ENCODE measurements at places on chromosomes 2 and 18. TPM values are rescaled to one million over a fixed set of nuclear protein-coding genes. Genes with fewer than 3 reads are reported as not detected.

LYG1 gene
- 3.3 TPM for total RNA-seq

SCG2 gene
- total RNA-seq, result 0.31 TPM

ZSWIM2 gene
- 5.0 TPM for total RNA-seq

GBX2 gene
- 0.56 TPM for total RNA-seq

CRYGD gene
- not detected for total RNA-seq

RTKN gene
- 11.1 TPM for total RNA-seq

TMEM247 gene
- total RNA-seq, result 27.2 TPM

RFX8 gene
- 1.8 TPM for total RNA-seq

PTPRN gene
- 3.5 TPM for total RNA-seq

RUFY4 gene
- 0.39 TPM for total RNA-seq

MAP4K3 gene
- total RNA-seq, result 58.8 TPM

IL36G gene
- total RNA-seq, result not detected

CAPN10 gene
- total RNA-seq, result 104 TPM

CFC1 gene
- total RNA-seq, result 2.3 TPM

DNA sequence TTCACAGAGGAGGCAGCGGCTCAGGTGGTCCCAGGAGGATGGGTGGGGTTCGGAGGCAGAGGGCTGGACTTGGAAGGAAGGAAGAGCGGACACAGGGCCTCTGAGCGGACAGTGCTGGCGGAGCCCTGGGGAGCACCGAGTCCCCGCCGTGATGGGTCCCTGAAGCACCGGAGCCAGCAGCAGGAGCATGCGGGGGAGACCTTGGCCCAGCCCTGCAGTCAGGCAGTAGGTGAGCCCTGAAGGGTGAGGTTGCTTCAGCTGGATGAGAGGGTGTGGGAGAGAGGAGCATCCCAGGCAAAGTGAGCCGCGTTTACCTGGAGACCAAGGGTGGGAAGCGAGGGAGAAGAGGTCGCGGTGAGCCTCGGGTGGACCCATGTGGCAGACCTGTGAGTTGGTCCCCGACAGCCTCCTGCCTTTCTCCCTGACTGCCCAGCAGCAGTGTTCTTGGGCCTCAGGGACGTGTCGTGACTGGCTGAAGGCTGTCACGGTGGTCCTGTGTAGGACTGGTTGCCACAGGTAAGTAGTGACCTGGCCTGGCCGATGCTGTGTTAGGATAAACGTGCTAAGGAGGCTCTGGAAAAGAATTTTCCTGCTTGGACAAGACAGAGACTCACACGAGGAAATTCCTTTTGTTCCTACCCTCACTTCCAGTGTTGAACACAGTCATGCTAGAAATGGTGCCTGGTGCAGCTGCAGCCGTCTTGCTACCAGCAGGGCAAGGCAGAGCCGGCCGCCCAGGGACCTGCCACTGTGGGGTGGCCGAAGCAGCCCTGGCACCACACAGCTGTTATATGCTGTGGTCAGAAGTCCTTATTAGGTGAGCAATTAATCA, 73.0 kb downstream of the RRM2 start:
- no peak for DNase-seq

DNA sequence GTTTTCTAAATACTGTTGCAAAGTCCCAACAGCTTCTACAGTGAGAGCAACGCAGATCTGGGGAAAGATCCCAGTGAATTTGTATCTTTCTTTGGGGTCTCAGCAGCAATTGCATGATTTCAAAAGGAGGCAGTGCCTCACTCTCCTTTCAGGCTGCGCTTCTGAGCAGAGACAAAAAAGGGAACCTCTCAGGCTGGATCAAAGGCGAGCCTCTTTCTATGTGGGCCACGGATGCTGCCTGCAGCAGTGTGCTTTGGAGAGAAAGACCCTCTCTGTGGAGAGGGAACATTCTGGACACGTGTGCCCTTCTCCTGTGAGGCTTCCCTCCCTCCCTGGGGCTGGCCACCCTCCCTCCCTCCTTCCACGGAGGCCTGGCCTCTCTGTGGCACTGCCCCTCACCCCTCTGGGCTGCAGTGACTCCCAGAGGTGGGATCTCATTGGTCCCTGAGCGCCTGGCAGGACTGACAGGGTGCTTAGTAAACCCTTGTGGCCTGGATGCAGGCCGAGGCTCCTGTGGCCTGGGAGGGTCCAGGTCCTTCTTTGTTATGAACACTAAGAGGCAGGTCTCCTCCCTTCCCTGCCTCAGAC, 21.6 kb upstream of the PDIA6 start:
- no peak for DNase-seq

DNA sequence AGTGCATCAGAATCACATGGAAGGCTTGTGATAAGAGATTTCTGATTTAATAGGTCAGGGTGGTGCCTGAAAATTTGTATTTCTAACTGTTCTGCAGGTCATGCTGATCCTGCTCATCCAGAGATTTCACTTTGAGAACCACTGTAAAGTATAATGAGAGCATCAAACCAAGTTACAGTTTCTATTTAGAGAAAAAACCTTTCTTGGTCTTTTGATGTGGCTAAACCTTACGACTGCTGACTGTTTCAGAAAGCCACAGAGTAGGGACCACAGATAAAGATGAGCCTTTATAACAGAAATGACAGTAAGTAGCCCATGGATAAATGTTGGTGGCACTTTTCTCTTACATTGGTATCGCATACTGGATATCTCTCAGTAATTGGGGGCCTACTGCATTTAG, 109.4 kb upstream of the FANCL start:
- DNase-seq, result no peak

- DNase-seq, result no peak
Observed at GRCh38 chr18:44816477-44816876, 135.8 kb downstream of the SETBP1 start.

- DNase-seq, result no peak
Observed at GRCh38 chr2:167595021-167595420, 652.4 kb downstream of the STK39 start.

DNA sequence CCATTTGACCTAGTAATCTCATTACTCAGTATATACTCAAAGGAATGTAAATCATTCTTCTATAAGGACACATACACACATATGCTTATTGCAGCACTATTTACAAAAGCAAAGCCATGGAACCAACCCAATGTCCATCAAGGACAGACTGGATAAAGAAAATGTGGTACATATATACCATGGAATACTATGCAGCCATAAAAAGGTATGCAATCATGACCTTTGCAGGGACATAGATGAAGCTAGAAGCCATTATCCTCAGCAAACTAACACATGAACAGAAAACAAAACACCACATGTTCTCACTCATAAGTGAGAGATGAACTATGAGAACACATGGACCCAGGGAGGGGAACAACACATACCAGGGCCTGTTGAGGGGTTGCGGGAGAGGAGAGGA, 214.5 kb downstream of the NBAS start:
- DNase-seq, result no peak

DNA sequence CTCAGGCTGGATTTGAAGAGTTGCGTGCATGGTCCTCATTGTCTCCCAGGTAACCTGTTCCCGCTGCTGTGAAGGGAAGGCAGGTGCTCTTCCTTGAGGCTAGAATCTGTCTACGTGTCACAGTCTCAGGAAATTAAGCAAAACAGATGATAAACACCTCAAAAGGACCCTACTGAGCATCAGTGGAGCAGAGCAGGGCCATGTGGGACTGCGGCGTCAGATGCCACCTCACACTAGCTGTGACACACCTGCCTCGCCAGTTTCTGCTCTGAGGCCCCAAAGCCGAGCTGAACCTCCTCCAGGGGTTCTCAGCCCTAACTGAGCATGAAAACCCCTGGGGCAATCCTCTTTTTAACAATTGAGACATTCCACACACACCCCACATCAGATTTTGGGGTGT, 2.0 kb downstream of the C2orf92 start:
- no peak for DNase-seq

DNA sequence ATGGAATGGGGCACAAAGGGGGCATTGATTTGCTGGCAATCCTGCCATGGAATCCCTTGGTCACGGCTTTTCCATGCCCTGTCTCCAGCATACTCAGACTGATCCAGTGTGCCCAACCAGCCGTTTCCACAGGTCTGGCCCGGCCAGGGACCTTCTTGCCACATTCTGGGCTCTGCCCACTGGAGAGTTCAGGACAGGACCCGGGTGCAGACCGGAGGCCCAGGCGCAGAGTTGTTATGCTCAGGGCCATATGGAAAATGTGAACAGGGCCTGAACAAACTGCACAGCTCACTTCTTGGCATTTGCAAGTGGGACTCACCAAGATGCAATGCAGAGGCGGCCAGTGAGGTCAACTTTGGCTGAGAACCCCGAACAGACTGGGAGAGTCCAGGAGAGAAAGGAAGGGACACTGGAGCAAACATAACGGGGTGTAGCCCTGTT, 15.6 kb upstream of the ASAP2 start:
- DNase-seq, result peak; percentile 72

- no peak for DNase-seq
Observed at GRCh38 chr2:8622199-8622911, 59.5 kb upstream of the ID2 start.

- DNase-seq, result no peak
Observed at GRCh38 chr18:58690259-58690658, 19.0 kb downstream of the MALT1 start.

DNA sequence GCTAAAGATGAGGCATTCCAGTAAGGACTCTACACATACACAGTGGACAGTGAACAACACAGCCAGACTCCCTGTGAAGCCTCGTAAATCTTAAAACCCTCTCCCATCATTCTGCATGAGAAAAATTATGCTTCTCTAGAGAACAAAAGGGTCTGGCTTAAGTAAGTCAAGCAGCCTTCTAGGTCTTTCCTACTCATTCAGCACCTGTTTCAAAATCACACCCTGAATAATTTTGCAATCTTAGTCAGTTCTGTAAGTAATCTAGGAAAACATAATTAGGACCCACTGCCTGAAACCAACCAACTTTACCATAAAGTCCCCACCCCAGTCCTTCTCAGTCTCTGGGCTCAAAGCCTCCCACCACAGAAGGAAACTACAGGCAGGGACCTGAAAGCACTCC, 19.7 kb downstream of the IAH1 start:
- DNase-seq, result no peak

DNA sequence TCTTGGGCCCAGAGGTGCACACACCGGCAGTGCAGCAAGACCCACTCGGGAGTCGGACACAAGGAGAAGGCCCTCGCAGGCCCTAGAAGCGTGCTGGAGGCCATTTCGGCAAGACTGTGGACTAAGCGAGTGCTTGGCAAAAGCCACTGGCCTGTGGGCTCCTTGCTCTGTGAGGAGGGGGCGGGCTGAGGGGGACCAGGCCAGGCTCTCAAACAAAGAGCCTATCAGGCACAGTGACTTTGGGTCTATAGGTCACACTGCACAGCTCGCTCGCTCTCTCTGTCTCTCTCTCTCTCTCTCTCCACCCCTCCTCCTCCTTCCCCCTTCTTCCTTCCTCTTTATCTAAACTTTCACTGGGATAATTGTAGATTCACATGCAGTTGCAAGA, 23.6 kb upstream of the ZCCHC2 start:
- no peak for DNase-seq

GRCh38 chr2:146642066-146642465, 1202.8 kb upstream of the ACVR2A start:
- DNase-seq, result no peak

- DNase-seq, result no peak
Observed at GRCh38 chr2:202736826-202737225, 102.1 kb downstream of the FAM117B start.

- DNase-seq, result no peak
Observed at GRCh38 chr2:144801766-144802165, 281.8 kb upstream of the ZEB2 start.

- DNase-seq, result no peak
Observed at GRCh38 chr2:27485496-27485895, 4.0 kb downstream of the IFT172 start.

DNA sequence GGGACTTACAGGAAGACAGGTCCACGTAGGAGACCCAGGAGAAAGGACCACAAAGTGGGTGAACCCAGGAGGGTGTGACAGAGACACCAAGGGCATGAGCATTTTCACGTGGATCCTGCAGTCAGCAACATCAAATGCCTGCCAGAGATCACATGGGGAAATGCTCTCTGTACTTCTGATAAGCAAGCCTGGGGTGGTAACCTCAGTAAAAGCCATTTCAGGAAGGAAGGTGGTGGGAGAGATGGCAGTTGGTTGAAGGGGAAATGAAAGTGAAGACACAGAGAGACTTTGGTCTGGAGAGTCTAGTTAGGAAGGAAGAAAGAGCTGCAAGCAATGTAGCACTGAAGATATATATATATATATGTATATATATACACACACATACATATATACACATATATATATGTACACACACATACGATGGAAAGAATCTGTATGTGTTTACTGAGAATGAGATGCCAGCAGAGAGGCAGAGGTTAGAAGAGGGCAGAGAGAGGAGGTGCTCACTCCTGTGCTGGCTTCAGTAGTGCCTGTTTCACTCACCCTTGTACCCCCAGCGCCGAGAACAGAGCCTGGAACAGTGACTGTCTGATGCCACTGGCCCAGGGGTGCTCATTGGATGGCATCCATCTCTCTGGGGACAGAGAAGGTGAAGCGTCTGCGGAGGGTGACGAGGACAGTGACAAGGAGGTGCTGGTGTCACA, 314.9 kb downstream of the AFF3 start:
- DNase-seq, result no peak

- no peak for DNase-seq
Observed at GRCh38 chr18:48611785-48612480, 73.1 kb downstream of the CTIF start.

GRCh38 chr2:42256505-42256904, 87.4 kb downstream of the EML4 start:
- no peak for DNase-seq

DNA sequence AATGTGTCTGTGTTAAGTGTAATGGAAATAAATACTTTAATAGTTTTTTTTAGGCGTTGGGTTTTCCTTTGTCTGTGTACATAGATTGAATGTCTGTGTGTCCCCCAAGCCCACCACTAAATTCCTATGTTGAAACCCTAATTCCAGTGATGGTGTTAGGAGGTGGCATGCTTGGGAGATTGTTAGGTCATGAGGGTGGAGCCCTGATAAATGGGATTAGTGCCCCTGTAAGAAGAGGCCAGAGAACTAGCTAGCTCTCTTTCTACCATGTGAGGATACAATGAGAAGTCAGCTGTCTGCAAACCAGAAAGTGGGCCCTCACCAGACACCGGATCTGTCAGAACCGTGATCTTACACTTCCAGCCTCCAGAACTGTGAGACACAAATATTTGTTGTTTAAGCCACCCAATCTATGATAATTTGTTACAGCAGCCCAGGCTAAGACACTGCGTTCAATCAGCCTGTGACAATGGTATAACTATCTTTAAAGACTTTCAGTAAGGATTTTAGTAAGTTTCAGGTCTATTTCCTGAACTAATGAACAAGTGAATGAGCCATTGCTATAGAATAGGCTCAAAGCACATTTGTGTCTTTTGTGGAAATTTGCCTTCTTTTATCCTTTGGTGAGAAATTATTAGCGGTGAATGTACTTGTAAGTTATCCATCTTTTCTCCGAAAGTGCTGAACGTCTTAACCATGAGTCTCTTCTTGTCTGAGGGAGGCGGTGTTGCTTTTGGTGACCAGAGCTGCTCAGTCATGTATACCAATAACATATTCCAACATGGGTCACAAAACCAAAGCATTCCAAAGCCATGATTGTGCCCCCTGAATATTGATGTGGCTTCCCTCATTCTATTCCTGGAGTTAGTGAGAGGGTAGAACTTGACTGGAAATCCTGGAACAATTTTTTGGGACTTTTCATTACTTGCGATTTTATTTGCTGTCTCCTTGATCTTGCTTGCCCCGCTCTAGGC, 29.6 kb upstream of the IL1R1 start:
- no peak for DNase-seq

GRCh38 chr18:24603151-24603550, 142.7 kb downstream of the HRH4 start:
- DNase-seq, result no peak

GRCh38 chr2:120445449-120446143, 99.7 kb downstream of the INHBB start:
- no peak for DNase-seq

Data from testis (tissue), 5 donors.